ENCODE measurements at places on chromosomes 7 and 10.

- no peak for DNase-seq
These were observed 181.8 kb upstream of the FERD3L start for GRCh38 chr7:19327018-19327417.

DNA sequence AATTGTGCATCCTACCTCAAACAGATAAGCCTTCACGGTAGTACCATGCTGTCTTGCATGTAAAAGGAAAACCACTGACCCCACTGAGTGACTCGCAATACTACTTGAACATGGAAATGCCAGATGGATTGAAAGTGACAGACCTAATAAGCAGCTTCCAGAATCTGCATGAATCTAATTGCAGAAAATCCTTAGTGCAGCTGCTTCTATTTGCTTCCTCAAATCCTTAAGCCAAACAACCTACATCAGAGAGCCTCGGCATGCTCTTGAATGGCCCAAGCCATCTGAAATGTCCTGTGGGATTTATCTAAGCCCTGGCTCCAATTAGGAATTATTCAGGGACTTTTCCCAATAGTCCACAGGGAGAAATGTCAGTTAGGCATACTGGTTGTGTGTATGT, 509.5 kb upstream of the CELF2 start:
- DNase-seq = no peak

GRCh38 chr7:151790830-151791620, 85.9 kb downstream of the PRKAG2 start:
- no peak for DNase-seq

DNA sequence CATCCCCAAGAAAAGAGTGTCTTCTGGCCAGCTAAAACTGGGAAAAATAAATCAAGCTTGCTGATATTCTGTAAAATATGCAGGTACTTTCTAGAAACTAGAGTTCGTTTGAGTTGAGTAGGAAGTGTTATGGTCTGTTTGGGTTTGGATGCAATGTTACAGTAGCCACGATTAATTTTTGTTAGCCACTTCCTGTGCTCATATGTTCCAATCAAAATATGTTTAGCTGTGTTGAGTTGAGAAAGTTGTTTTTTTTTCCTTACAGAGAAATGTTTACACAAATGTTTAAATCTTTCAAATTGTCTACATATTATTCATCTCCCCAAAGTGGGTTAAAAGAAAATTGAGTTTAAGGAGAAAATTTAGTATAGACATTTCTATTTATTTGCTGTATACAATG, 11.3 kb upstream of the LAMB1 start:
- DNase-seq = no peak

DNA sequence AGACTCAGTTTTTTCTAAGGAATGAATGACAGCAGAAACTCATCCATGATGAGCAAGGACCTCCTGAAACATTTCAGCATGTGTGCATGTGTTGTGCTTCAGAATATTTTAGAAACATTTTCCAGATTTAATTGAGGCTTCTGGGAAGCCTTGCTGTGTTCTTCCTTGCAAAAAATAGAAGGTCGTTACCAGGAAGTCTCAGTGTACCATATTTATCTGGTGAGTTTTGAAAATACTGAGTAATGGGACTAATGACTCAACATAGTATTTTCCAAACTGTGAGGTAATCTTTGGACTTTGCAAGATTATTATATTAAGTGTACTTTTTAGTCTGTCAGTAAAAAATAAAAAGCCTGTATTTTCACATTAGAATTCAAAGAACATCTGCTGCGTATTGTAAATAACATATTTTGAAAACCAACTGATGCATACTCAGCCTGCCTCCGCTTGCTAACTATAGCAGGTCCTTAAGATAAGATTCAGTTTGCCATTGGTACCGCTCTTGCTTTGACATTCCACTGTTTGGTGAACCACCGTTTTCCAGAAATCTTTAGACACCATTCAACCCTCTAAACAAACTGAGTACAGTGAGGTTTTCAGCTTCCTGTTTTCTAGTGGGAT, 739.6 kb upstream of the GALNT17 start:
- no peak for DNase-seq

DNA sequence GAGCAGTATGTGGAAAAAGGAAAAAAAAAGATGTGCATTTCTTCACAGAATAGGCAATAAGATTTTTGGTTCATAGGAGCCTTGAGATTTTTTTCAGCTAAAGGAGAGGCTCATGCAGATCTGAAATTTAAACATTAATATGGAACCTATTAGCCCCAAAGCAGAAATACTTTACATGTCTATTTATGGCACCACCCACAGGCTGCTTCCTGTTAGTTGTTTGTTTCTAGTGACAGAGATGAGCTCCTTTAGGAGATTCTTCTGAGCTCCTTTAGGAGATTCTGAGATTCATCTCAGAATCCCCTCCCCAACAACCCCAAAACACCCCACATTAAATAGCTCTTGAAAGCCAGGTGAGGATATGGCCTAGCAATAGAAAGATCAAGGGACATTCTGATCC, 27.9 kb upstream of the HPS1 start:
- DNase-seq = no peak

DNA sequence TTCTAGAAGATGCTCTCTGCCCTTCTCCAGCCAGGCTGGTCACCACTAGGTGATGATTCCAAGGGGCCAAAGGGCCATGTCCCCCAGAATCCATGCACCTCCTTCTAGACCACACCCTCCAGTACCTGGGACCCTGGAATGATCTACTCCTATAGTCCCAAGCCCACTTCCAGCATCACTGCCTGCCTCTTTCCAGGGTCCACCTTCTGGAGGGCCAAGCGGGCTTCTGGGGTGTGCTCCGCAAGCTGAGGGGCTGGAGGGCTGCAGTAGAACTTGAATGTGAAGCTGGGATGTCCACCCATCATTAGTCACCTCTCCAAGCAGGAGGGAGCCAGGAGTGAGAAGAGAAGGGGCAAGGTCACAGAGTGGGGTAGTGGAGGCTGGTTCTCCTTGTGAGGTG, 234.4 kb upstream of the MYO3A start:
- no peak for DNase-seq

DNA sequence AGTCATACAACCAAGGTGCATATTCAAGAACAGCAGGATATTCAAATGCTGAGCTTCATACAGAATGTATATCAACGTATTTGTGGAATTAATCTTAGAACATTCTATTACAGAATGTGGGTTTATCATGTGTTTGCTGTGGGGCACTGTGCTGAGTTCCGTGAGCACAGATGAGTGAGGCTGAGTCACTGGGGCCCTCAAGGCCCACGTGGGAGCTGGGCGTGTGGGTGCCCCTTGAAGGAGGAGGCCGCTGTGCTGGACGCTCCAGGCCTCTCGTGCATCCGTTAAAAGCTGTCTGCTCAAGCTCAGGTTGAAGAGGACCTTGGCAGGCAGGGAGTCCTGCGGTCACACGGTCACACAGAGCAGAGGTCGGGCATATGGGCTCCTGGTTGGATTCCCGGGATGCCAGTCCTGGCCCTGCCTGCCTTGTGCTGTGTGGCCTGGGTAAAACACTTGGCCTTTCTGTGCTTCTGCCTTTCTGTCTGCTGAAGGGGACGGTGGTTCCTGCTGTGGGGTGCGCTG, 70.1 kb downstream of the GLRX3 start:
- no peak for DNase-seq

DNA sequence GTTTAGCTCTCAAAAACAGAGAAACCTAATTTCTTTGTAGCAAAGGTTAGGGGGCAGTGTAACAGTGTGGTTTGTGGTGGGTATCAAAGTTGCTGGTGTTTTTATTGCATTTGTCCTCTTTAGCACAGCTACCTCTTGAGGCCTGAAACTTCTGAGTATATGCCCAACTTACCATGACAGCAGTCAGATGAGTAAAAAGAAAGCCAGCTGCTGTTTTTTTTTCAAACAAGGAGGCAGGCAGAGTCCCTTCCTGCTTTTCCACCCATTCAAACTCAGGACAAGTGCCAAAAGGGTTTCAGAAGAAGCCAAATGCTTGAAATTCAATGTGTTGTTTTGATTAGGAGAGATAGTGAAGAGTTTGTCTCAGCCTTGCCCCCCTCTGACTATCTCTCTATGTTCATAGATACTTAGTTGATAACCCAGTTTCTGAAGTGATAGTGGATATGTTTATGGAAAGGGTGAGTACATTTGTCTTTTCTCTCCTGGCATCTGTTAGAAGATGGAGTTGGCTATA, 23.1 kb downstream of the GBF1 start:
- DNase-seq = no peak

DNA sequence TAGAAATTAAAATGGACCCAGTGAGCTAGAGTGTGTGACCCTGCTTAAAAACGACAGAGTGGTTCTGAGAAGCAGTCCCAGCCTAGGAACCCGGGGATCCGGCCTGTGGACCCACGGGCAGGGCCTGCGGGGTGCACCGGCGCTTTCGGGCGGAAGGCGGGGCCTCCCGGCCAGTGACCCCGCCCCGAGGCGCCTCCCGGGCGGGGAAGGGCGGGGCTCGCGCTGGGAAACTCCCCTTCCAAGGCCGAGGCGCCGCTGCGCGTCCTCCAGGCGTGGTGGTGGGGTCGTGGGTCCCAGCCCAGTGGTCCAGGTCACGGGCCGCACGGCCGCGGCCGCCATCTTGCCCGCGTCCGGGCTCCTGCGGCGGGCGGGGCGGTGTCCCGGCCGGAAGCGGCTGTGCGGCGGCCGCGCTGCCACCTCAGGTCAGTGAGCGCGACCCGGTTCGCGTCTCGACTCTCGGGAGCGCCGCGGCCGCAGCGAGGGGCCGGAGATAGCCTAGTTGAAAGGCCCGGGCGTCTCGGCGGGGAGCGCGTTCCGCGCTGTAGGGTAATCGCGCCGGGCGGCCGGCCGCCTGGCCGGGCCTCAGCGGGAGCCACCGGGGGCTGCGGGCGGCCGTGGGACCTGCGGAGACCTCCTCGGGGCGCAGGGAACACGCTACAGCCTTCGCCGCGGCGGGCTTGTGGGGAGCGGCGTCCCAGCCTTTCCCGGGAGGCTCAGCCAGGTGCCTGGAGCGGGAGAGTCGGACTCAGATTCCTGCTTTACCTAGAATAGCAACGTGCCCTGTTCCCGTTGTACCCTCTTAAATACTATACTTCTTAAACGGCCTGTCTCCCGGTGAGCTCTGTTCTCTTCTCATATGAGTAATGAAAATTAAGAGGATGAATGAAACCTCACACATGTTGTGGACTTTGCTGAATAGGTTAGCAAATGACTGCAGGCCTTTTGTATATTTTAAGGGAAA, at the start of gene MIOS:
Gene MIOS (plus strand): TSS at position 234 of the 961 bp plus-strand sequence. CDS start 5,592 bp downstream, outside the sequence.
- peak; percentile 63 for DNase-seq

- no peak for DNase-seq
These were observed 29.0 kb upstream of the MGMT start for GRCh38 chr10:129438024-129438423.

GRCh38 chr10:114634609-114634979, 23.5 kb downstream of the ABLIM1 start:
- no peak for DNase-seq

DNA sequence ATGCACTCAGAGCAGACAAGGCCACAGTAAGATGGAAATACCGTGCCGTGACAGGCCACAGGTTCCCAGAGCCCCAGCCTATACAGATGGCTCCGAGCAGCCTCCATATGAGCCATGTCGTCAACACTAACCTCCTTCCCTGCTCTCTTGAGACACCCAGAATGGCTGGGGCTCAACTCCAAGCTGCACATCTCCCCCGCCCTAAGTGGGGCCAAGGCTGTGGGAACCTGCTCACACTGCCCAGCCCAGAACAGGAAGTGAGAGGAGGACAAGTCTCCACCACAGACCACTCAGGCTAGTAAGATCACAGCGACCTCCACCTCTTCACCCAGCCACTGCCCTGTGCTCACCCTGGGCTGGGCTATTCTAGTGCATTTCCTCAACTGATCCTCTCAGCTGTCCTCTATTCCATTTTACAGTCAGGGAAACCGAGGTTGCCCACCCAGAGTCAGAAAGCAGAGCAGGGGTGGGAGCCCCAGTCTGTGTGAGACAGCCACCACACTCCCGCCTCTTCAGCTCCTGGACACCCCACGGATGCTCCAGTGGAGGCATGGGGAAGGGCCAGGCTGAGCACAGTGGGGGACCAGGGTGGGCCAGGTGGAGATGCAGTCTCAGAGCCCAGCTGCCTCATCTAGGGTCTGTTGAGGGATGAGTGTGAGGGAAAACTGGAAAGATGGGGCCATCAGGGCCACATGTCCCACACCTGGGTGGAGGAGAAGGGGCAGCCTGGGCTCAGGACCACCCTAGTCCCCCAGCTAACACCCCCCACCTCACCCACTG, 11.6 kb downstream of the GRID1 start:
- DNase-seq = no peak

All from activated CD4-positive, CD25-positive, alpha-beta regulatory T cell (primary cell).